Natural killer cell treated with Interleukin-12 subunit alpha and Interleukin-12 subunit beta and Interleukin-15 and Interleukin-18, amount 100 ng/mL, for 72 hours (primary cell): ENCODE measurements at places on chromosomes 4 and X.

GRCh38 chrX:9983846-9984245 lies 16.7 kb downstream of the CLDN34 start:
- DNase-seq = no peak

DNA sequence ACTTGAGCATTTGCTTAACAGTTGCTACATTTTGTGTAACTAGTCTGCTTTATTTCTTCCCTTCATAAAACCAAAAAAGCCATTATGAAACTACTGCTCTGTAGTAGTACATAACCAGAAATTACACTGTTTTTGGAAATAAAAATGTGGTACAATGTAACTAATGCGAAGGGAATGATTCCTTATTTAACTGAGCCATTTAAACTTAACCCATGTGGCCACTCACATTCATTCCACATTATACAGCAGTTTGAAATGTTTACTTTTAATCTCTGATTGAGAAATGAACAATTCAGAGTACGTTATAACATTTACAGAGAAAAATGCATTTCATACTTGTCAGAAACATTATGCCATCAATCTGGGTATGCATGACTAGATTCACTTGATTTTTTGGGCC lies 94.2 kb downstream of the NYX start:
- DNase-seq = no peak

DNA sequence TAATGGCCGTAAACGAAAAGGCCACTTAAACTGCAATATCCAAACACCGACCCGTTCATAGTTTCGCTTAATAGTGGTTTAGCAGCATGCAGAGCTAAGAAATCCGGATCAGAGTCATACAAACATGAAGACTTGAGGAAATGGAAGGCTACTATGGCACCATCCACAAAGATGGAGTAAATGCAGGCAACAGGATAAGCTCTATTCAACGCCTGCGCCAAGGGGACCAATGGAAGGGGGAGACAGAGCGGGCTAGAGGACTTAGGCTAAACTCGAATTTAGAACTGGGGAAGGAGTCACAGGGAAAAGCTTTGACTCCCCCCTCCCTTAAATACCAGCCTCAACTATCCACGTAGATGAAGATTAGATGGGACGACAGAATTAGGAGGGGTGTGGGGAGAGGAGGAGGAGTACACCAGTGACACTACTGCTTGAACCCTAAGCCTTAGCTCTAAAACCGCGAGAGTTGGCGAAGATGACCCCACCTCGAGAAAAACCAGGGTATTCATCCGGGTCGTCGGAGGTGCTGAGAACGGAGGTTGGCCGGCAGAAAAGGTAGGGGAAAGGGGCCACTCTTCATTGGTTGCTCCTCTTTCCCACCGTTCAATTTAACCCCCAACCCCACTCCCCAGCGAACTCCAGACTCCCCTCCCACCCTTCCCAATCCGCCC lies 3.5 kb downstream of the HUWE1 start:
- DNase-seq = no peak

DNA sequence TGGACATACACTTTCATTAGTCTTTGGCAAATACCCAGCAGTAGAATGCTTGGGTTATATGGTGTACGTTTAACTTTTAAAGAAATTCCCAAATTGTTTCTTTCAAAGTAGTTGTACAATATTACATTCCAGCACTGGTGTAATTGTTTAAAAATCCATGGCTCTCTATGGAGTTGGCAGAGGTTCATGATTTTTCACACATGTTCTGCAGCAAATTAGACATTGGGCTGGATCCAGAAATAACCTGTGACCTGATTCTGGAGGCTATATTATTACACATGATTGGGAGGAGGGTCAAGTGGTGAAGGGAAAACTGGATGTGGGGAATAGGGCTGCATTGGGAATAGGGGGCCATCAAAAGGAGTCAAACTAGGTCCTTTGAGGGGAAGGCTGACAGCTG lies 41.9 kb downstream of the MAMLD1 start:
- no peak for DNase-seq

DNA sequence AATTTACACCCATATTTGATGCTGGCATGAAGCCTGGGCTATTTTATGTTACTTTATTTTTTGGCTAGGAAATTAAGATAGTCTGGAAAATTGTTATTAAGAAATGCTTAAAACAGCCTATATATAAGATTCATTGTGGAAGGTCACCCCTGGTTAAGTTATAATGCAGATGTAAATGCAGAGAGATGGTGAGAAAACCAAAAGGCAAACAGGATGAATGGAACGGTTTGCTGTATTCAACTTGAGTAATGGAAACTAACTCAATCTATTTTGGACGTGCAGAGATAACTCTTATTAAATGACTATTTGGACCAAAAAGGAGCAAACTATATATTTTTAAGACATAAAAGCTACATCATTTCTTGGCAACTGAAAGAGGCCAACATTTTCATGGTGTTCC lies 446.3 kb upstream of the FRG1 start:
- DNase-seq = no peak

DNA sequence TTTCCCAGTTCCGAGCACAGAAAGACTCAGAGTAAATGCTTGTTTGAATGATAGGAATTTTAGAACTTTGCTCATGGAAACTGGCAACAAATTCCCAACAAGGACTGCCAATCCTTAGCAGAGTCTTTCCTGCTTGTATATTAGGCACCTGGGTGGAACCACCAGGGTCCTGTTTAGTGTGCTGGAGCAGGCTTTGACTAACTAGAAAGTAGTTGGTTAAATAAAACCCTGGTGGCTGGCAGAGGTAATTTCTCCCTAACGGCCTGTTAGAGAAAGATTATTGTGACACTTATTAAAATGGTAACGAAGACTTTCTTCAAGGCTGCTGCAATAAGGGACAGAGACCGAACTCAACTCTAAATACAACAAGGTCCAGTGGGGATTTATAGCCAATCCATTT lies 103.6 kb upstream of the TEX13D start:
- DNase-seq = no peak

DNA sequence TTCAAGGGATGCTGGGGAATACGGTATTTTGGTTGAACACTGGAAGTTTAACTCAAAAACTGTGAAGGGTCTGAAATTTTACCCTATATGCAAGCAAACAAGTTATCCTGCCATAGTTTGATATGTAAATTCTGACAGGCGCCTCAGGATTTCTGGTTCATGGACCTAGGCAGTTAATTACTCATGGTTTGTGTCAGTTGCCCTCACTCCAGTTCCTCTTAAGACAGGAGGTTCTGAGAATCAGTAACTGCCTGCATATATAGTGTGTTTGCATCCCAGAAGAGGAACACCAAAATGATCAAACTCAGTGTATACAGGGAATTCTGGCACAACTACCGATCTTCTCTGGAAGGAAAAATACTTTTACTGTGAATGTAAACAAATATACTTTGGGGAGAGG lies 360.4 kb upstream of the NWD2 start:
- DNase-seq = no peak

DNA sequence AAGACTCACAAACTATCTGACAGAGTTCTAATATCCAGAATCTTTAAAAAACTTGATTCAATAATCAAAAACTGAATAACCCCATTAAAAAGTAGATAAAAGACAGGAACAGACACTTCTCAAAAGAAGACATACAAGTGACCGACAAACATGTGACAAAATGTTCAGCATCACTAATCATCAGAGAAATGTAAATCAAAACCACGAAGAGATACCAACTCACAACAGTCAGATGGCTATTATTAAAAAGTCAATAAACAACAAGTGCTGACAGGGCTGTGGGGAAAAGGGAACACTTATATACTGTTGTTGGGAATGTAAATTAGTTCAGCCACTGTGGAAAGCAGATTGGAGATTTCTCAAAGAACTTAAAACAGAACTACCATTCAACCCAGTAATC lies 138.1 kb upstream of the RASGEF1B start:
- DNase-seq = no peak

- DNase-seq = no peak
These were observed 45.6 kb upstream of the FAM9C start for GRCh38 chrX:13090027-13090338.

DNA sequence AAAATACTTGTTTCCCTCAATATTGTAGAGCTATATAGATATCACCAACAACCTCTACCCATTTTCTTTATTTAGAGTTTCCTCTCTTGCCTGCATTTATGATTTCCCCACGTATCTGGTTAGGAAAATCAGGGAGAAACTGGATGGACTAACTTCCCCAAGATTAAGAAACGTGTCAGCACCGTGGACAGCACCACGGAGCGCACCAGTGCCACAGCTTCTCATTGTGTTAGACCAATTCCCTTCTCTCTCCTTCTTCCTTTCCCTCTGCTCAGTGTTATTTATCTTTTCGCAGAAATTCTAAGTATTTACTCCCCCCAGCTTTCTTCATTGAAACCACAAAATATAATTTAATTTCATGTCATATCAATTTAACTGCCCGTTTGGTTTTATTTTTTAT lies 568.6 kb upstream of the BOD1L1 start:
- DNase-seq = no peak

DNA sequence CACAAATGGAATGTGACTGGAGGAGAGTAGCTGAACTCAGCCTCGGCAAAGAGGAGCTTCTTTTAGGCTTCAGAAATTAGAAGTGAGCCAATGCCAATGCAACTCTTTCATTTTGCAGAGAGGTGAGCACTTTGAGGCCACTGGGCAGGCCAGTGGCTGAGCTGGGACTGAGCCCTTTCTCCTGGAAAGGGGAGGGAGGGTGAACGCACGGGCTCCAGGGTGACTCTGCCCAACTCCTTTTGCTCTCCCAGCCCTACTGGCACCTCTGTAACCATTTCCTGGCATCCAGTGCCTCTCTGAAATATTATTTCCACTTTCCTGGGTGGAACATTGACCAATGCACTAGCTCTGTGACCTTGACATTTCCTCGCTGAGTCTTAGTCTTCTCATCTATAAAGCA lies 88.1 kb downstream of the SLC2A9 start:
- DNase-seq = no peak

DNA sequence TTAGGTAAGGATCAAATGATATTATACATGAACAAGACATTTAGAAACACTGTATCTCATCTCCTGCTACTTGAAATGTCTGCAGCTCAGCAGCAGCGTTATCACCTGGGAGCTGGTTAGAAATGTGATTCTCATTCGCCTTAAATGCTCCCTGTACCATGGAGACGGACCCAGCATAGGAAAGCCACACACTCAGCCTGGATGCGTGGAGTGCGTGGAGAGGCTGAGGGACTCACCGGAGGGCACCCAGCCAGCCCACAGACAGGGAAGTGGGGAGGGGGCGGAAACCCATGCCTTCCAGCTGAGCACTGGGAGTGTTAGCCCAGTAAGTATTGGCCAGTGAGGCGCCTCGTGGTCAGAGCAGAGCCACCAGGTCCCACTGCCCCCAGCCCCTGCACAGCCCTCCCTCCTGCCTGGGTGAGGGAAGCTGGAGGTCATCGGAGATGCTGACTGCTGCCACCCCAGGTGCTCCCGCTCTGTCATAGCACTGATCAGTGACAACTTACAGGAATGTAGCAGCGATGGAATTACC lies 15.2 kb downstream of the SUPT20HL1 start:
- DNase-seq = no peak

DNA sequence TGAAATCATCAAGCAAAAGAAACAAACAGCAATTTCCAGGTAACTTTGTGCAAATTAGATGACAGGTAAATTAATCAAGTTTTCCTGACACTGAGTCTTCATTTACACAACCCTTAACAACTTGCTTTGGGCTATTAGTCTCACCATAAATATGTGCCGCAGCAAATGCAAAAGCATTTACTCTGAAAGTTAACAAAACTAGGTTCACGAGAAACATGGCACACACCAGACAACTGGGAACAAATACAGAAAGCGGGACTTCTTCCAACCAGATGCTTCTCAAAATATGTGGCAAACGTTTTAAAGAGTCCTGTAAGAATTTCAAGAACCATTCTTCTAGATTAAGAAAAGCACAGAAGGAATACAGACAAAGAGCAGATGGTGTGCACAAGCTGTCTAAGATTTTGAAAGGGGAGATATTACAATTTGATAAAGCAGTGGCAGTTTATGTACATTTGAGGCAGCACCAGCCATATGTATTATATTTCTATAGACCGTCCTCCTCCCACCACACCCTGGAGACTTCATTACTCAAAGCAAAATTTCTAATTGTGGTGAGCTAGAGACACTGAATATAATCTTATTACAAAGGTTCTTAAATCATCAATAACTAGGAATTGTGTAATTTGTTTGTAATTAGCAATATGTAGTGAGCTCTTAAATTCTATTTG lies 192.5 kb upstream of the ADAMTS3 start:
- no peak for DNase-seq

- no peak for DNase-seq
These were observed 25.6 kb upstream of the PRDM8 start for GRCh38 chr4:80171656-80172055.
